ENCODE measurements at places on chromosomes 3 and 15.

- no peak for DNase-seq
These were observed 242.8 kb upstream of the UBE2E2 start for GRCh38 chr3:22960105-22960984.

- no peak for DNase-seq
These were observed 1.4 kb downstream of the CRTAP start for GRCh38 chr3:33115024-33115768.

DNA sequence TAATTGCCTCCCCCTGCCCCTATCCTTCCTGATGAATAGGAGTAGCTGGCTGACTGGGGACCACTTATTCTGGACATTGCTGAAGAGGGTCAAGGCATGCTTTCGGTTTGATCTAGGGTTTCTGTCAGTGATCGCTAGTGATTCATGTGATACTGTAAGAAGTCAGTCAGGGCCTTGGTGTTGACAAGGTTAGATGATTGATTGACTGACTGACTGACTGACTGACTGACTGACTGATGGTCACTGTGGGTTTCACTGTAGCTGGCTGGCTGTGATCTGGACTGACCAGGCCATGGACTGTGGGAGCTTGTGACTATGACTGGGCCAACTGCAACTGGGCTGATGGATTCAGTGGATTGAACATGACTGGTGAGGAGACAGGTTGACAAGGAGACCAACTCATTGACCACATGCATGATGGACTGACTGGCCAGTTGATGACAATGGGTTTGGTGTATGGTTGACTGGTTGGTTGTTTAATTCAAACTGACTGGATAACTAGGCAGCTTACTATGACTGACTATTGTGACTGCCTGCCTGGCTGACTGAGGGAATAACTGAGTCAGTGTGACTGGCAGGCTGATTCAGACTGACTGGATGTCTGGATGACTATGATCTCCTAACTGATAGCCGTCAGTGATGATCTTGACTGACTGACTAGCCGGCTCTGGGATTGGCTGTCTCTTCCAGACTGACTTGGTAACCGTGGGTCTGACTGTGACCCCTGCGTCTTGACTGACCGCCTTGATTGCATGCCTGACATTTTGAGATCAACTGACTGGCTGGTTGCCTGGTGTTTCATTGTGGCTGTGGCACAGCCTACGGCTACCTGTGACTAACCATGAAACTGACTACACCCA, 509.9 kb downstream of the SHQ1 start:
- DNase-seq, result no peak

- DNase-seq, result no peak
These were observed 64.8 kb upstream of the SATB1 start for GRCh38 chr3:18489939-18490338.

DNA sequence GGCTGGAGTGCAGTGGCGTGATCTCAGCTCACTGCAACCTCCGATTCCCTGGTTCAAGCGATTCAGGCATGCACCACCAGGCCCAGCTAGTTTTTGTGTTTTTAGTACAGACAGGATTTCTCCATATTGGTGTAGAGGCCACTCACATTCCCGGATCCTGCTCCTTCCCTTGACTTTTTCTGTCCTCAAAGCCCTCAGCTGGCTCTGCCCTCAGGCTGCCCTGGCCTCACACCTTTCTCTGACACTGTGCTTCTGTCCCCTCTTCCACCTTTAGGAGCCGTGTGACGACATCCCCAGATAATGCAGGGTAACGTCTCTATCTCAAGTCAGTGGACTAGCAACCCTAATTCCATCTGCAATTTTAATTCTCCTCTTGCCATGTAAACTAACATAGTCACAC, 8.6 kb upstream of the CYFIP1 start:
- no peak for DNase-seq

GRCh38 chr3:59839283-59839682, 789.5 kb upstream of the CFAP20DC start:
- DNase-seq, result no peak

GRCh38 chr3:126314790-126315658, 42.2 kb downstream of the KLF15 start:
- no peak for DNase-seq

- DNase-seq, result no peak
These were observed 112.8 kb upstream of the MEF2A start for GRCh38 chr15:99452728-99453636.

DNA sequence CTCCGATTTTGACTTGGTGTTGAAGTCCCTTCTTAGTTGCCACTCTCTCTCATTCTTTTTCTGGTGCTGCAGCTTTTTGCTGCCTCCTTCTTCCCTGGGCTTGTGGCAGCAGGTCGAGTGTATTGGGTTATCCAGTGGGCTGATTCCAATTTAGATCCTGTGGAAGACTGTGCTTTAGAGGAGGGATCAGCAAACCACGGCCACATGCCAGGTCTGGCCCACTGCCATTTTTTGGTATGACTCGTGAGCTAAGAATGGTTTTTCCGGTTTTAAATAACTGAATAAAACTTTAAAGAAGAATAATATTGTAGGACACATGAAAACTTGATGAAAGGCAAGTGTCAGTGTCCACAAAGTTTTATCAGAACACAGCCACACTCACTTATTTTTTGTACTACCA, 330.5 kb downstream of the ROBO2 start:
- DNase-seq, result no peak

GRCh38 chr3:98185180-98185579, 18.7 kb downstream of the OR5H15 start:
- DNase-seq, result no peak

DNA sequence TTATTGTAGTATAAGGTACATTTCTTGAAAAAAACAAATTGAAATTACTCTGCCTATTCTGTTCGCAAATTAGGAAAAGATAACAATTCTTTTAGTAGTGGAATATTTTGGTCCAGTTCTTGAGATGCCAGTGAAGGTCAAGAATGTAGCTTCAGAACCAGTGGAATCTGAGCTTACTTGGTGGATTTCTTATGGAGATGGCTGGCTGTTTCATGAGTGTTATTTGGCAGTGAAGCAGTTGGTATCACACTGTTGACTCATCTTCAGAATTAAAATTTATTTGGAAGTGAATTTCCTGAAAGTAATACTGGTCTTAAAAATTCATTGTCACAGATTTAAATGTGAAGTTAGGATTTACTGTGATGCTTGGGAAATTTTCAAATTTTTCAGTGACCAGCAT, 19.1 kb downstream of the RNF13 start:
- no peak for DNase-seq

DNA sequence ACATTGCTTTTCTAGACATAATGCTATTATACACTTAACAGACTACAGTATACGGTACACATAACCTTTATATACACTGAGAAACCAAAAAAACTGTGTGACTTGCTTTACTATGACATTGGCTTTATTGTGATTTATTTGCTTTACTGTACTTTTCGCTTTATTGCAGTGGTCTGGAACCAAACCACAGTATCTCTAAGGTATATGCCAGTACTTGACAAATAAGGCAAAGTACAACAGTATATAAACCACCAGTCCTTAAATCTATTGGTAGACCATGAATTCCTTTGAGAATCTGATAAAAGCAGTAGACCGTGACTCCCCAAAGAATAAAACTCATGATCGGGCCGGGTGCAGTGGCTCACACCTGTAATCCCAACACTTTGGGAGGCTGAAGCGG, 50.3 kb downstream of the HERC1 start:
- DNase-seq, result no peak

- no peak for DNase-seq
These were observed 25.5 kb downstream of the TMEM41A start for GRCh38 chr3:185473290-185473815.

GRCh38 chr15:42401544-42402454, 42.5 kb downstream of the CAPN3 start:
- DNase-seq, result no peak

DNA sequence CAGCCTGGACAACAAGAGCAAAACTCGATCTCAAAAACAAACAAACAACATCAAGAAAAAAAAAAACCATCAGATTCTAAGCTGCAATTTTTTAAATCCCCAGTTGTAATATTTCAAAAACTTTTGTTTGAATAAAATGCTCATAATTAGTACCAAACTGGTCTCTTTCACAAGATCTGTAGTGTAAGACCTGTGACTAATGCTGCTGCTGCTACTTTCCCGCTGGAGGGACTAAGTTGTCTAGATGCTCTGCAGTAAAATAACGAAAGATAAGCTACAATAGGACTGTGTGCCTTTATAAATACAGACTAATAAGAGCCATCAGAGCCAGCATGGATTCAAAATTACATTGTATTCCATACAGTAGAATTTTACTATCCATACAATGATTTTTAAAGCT, 45.4 kb downstream of the TM4SF4 start:
- DNase-seq, result no peak

- no peak for DNase-seq
These were observed 43.9 kb downstream of the CHDH start for GRCh38 chr3:53802256-53802880.

GRCh38 chr15:35697549-35698299, 151.8 kb upstream of the DPH6 start:
- DNase-seq, result no peak

GRCh38 chr3:162665684-162666391, 1169.2 kb downstream of the OTOL1 start:
- DNase-seq, result no peak

- no peak for DNase-seq
These were observed 465.8 kb upstream of the PROK2 start for GRCh38 chr3:72250725-72251124.

DNA sequence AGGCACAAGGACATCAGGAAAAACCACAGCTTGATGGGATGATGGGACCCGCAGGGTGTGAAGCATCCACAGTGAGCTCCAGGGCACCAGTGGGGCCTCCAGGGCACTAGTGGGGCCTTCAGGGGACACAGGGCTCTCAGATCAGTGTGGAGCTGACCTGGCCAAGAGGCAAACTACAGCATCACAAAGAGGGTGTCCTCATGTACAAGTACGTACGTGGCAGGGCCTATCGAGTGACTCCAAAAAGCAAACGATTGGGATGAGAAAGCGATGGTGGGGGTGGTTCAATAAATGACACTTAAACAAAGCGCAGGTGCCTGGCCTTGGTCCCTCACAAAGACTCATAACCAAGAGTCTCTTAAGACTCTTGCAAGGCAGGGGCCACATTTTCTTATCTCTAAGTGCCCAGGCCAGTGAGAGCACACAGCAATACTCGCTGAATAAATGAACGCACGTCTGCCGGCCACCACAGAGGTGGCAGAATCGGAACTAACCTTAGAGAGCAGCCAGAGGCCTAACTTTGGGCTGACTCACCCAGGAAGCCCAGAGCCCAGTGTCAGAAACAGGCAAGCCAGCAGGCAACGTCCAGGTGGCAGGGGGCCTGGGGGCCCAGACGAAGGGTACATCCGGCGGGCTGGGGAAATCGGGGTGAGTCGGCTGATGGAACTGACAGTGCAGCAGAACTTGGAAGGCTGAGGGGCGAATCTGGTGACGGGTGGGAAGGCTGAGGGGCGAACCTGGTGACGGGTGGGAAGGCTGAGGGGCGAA, 8.7 kb downstream of the PCSK6 start:
- DNase-seq, result no peak

GRCh38 chr3:196792771-196793170, 53.1 kb downstream of the PAK2 start:
- DNase-seq, result no peak

DNA sequence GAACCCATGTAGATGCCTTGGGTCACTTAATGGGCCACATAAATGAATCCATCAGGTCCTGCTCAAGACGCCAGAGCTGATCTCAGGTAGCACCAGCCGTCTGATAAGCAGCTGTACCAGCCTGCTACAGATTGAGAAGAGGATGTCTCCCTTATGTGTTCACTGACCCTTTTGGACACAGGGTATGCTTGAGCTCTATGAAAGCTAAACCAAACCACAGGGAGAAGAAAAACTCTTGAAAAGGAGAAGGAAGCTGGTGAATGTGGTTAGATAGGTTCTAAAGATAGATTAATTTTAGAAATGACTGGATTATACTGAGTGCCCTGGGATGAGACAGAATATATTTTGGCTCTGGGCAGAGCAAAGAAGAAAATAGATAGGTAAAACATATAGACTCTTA, 187.5 kb downstream of the SPATA16 start:
- DNase-seq, result no peak

DNA sequence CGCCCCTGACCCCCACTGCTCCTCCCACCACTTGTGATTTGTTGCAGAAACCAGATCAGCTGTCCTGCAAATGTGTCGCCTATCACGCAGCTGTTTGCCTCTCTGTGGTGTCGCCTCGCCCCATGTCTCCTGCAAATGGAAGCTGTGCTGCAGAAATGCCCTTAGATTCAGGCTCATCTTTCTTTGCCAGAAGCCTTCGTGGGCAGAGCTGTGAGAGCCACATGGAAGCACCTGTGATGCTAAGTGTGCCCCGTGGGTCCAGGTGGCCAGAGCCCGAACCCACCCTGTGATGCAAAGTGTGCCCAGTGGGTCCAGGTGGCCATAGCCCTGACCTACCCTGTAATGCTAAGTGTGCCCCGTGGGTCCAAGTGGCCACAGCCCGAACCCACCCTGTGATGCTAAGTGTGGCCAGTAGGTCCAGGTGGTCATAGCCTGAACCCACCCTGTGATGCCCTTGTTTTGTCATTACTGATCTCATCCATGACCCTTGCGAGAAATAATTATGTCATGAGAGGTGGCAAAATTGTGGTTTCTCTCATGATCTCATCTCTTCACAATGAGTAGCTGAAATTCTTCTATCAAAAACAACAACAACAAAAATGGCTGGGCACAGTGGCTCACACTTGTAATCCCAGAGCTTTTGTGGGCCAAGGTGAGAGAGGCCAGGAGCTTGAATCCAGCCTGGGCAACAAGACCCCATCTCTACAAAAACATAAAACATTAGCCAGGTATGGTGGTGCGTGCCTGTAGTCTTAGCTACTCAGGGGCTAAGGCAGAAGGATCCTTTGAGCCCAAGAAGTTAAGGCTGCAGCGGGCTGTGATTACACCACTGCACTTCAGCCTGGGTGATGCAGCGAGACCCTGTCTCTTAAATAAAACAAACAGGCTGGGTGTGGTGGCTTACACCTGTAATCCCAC, 187.4 kb downstream of the GOLGA6L6 start:
- no peak for DNase-seq

DNA sequence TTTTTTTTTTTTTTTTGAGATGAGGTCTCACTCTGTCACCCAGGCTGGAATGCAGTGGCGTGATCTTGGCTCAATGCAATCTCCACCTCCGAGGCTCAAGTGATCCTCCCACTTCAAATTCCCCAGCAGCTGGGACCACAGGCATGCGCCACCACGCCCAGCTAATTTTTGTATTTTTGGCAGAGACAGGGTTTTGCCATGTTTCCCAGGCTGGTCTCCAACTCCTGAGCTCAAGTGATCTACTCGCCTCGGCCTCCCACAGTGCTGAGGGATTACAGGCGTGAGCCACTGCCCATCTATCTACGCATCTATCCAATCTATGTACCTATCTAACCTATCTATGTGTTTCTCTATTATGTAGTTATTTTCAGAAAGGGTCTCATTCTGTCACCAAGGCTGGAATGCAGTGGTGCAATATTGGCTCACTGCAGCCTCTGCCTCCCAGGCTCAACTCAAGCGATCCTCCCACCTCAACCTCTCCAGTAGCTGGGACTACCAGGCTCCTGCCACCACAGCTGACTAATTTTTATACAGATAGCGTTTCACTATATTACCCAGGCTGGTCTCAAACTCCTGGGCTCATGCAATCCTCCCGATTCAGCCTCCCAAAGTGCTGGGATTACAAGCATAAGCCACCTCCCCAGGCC, 20.2 kb upstream of the GPX1 start:
- no peak for DNase-seq

Data from renal cortex interstitium (tissue), 15 donors.